ENCODE measurements at places on chromosomes 1 and 21.
A peak's percentile ranks its signal among the peaks of the same experiment; 100 is the strongest.

GRCh38 chr1:183195142-183195574, 9.1 kb downstream of the LAMC2 start:
- no peak for DNase-seq

DNA sequence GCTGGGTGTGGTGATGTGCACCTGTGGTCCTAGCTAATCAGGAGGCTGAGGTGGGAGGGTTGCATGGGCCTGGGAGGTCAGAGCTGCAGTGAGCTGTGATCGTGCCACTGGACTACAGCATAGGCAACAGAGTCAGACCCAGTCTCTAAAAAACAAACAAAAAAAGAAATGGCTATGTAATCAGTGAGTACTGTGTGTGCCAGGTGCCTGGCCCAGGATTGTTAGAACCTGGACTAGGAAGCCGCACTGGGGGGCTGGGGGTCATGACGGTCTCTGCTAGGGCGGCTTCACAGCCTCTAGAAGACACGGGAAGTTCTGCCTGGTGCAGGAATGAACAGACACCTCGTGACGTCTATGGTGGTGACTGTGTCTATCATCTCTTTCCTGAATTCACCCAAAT, 8.5 kb downstream of the TMEM9 start:
- DNase-seq, result no peak

DNA sequence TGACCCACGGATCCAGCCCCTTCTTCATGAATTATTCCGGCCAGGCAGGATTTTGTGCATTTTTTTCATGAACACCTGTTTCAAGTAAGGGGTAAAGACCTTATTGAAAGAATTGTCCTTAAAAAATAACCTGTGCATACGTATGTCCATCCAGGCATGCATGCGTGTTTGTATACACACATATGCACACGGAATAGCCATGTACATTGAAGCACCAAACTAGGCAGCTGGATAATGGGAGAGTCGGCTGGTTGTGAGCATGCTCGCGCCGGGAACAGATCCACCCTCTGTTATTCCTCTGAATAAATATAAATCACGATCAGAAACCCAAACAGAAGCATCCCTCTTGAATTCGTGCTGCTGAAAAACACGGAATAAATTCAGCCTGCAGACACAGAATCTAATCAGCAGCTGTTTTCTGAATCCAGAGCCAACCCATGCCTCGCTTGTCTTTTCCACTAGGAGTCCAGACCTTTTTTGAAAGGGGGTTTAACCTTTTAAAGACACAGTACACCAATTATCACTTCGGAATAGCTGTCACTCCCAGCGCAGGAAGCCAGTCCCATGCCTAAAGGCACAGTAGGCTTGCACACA, at the start of gene HIVEP3:
Gene HIVEP3 (minus strand): TSS at position 473 of the 594 bp plus-strand sequence.
- peak; percentile 71 for DNase-seq

- DNase-seq, result no peak
Observed at GRCh38 chr1:245915841-245916240, 591.2 kb downstream of the SMYD3 start.

GRCh38 chr1:29390491-29391361, 154.4 kb downstream of the PTPRU start:
- DNase-seq, result no peak

DNA sequence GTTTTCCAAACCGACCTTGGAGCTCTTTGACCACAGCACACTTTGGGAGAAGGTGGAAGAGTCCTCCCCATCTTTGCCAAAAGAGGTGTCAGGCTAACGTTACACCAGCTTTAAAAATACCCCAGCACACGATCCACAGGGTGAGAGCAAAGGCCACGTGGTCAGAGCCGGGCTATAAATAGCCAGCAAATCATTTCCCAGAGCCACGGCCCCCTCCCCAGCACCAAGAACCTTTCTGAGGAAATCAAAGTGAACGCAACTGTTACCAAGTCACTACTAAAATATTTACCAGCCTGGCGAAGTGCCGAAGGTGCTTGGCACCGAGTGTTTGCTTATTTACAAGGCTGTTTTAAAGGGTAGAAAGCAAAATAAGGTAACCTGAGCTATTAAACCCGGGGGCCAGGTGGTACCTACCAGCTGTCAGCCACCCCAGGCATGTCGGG, 72.4 kb downstream of the CASZ1 start:
- no peak for DNase-seq

GRCh38 chr21:43953021-43953420, 59.1 kb upstream of the TRAPPC10 start:
- DNase-seq, result no peak

- no peak for DNase-seq
Observed at GRCh38 chr1:93744299-93744988, 62.8 kb upstream of the BCAR3 start.

DNA sequence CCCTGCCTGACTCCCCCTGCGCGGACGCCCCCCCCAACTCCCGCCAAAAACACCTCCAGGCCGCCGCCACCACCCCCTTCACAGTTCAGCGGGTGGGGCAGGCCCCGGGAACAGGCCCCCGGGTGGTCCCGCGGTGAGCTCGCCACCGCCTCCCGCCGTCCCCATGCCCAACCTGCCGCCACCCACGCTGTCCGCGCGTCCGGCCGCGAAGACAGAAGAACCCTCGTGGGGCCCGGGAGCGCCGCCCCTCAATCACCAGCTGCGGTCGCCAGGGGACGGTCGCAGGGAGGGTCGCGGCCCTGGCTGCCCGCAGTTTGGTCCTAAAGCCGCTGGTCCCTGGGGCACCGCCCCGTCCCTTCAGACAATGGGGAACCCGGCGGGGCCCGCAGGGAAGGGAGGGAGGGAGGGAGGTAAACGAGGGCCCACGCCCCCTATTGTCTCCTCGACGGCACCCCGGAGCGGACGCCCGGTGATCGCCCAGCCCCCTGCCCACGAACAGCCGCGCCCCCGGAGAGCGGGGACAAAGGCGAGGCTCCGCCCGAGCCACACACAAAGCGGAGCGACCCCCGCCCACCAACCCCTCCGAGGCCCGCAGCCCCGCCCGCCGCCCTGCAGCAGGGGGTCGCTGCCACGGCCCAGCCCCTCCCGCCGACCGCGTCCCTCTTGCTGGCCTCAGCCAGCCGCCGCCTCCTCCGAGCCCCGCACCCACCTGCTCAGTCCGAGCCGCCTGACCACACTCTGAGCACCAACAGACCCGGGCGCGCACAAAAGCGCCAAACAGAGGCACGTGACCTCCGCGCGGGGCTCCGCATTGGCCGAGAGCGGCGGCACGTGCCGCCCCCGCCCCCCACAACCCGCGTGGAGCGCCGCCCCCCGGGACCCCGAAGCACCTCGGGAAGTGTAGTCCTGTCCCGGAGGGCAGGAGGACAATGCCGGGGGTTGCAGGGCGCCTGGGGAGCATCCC, at the start of gene STMN1:
Gene STMN1 (minus strand): TSS at position 740 of the 964 bp plus-strand sequence. CDS start 1,743 bp downstream, outside the sequence.
- peak; percentile 93 for DNase-seq

- DNase-seq, result no peak
Observed at GRCh38 chr1:54335755-54336108, 70.5 kb downstream of the SSBP3 start.

DNA sequence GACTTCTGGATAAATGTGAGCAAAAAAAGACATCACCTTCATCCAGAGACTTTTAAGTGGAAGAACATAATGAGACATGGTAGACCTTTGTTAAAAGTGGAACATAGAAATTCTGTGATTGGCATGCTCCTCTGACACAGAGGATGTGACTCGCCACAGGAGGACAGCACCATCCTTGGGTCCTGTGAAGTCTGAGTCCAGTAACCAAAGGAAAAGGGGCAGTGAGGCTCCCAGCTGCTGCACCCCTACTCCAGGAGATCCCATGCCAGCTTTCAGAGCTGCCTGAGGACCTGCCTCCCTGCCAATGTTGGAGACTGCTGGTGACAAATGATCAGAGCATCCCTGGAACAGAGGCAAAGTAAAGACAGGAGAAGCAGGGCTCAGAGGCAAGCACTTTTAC, 136.2 kb downstream of the BRINP2 start:
- DNase-seq, result peak; percentile 44

DNA sequence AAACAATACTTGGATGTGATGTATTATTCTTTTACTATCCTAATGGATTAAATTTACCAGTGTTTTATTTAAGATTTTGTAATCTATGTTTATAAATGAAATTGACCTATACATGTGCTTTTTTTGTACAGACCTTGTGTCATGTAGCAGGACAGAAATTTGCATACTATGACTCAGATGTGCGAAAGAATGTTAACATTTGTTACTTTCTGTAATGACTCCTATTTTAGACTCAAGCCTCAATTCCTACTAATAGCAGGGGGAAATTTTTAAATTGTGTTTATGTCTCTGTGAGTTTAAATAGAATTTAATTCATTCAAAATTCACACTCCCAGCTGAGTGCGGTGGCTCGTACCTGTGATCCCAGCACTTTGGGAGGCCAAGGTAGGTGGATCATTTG, 21.8 kb upstream of the RIMKLA start:
- no peak for DNase-seq

- no peak for DNase-seq
Observed at GRCh38 chr1:42484382-42484781, 21.3 kb downstream of the CCDC30 start.

- no peak for DNase-seq
Observed at GRCh38 chr1:76835203-76835602, 32.1 kb upstream of the ST6GALNAC5 start.

- no peak for DNase-seq
Observed at GRCh38 chr21:38494703-38495102, 3.6 kb downstream of the ERG start.

GRCh38 chr1:47803815-47804501, 193.2 kb downstream of the TRABD2B start:
- no peak for DNase-seq

- peak; percentile 14 for DNase-seq
Observed at GRCh38 chr1:172167796-172168596, 252.5 kb upstream of the C1orf105 start.

DNA sequence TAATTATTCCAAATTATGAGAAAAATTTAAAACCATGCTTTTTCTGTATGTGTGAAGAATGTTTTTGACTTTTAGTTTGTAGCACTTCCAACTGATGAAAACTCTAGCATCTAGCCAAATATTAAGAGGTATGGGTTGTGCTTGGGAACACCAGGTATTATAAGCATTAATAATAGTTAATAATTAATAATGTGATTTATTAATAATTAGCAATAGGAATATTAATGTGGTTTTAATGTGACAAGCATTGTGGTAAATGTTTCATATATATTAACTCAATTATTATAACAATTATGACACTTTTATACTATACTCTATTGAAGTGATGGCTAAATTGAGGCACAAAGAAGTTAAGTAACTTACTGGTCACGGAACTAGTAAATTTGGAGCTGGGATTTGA, 7.9 kb downstream of the SLC30A7 start:
- DNase-seq, result no peak

DNA sequence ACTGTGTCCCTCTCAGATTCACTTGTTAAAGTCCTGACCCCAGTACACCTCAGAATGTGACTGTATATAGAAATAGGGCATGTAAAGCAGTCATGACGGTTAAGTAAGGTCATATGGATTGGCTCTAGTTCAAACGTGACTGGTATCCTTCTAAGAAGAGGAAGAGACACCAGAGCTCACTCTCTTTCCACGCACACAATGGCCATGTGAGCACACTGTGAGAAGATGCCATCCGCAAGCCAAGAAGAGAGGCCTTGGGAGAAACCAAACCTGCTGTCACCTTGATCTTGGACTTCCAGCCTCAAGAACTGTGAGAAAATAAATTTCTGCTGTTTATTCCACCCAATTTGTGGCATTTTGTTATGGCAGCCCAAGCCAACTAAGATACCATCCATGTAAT, 56.8 kb upstream of the IRF2BP2 start:
- no peak for DNase-seq

GRCh38 chr1:57367945-57368344, 55.9 kb downstream of the DAB1 start:
- no peak for DNase-seq

GRCh38 chr1:240806200-240806745, 194.3 kb upstream of the GREM2 start:
- no peak for DNase-seq

DNA sequence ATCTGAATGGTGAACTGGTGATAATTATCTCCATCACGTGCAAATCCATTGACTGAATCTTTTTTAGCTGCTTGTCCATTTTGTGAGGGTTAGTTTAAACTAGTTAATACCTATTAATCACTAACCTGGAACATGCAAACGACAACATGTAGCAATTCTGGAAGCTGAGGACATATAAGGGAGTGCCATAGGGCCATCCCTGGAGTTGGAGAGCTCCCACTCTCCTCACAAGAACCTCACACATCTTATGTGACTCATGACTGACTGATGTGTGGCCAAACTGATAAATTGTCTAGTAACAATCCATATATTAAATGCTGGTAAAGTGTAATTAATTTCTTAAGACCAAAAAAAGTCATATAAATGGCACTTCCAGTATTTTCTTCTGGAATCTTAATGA, 62.9 kb upstream of the HOOK1 start:
- DNase-seq, result no peak

GRCh38 chr1:67755619-67756018, 70.6 kb downstream of the GADD45A start:
- DNase-seq, result no peak

GRCh38 chr1:50783286-50783685, 176.8 kb downstream of the FAF1 start:
- no peak for DNase-seq

DNA sequence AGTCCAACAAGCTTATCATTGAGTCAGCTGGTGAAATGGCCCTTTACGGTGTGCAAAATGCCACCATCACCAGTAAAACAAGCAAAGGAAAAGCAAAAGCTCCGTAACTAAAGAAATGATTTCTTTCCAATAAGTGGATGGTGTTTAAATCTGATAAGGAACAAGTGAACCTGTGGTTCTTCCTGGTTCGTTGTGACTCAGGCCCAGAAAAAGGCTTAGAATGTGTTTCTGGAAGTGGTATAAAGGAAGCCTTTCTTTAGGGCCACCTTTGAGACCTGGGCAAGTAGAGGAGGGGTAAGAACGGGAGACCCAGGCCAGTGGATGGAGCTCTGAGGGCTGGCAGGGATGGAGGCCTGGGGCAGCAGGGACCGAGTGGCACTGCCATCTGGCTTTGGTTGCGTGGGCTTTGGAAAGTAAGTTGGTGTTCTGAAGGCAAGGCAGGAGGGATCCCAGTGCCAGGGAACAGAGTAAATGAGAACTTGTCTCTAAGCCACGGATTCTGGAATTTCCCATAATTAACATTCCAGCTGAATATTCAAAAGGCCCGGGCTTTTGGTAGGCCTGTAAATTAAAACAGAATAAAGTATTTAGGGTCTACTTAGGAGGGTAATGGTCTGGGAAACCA, 87.9 kb upstream of the LMO4 start:
- DNase-seq, result peak; percentile 74

- DNase-seq, result peak; percentile 82
Observed at GRCh38 chr1:155970531-155971167, 7.7 kb downstream of the ARHGEF2 start.

DNA sequence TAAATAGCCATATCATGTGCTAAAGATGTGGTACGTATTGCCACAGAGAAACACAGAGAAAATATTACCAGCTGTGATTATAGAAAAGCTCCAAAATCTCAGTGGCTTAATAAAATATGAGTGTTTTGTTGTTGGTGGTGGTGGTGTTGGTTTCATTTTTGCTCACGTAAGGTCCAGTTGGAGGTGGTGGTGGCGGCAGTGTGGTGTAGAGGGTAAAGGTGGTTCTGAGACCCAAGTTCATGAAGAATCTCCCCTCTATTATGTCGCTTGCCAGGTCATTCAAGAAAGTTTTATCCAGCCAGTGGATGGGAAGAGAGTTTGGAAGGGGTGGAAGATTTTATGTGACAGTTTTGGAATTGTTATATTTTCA, 217.6 kb upstream of the SAMSN1 start:
- DNase-seq, result no peak

- DNase-seq, result no peak
Observed at GRCh38 chr1:1079408-1080121, 5.5 kb upstream of the RNF223 start.

All from head of caudate nucleus (tissue), 42 donors.